Adipocyte (in vitro differentiated cells): ENCODE measurements at places on chromosomes 2 and 18.

- DNase-seq, result no peak
Measured at GRCh38 chr2:121804340-121804739, 48.9 kb downstream of the TSN start.

DNA sequence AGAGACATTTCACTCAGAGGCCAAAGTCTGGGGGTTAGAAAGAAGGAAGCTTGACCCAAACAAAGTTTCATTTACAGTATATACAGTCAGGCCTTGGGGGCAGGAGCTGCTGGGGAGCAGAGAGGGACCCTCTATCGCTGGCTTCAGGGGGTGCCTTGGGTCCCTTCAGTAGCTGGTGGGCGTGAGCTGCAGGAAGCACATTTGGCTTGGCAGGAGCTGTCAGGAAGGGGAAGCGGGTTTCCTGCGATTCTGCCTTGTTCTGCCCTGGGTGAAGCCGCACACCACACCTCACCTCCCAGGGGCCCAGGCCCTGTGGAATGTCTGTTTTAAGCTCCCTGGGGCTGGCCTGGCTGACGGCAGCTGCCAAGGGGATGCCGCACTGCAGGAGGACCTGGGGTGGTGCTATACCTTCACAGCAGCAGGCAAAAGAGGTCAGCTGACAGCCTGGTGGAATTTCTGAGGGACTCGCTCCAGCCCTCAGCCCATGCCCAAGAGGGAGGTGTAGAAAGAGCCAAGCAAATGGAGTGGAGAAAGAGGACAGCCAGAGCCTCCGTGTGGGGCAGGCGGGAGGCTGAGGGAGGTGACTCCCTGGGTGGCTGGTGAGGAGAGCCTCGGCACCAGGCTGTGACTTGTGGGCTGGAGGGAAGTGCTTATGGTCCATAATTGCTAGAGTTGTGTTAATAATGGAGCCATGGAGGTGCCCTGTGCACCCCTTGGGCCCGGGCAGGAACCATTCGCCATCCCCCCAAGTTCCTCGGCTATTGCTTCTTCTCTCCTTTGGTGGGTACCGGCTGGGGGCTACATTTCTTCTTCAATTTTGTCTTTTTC is 43.9 kb downstream of the PSD4 start:
- no peak for DNase-seq

DNA sequence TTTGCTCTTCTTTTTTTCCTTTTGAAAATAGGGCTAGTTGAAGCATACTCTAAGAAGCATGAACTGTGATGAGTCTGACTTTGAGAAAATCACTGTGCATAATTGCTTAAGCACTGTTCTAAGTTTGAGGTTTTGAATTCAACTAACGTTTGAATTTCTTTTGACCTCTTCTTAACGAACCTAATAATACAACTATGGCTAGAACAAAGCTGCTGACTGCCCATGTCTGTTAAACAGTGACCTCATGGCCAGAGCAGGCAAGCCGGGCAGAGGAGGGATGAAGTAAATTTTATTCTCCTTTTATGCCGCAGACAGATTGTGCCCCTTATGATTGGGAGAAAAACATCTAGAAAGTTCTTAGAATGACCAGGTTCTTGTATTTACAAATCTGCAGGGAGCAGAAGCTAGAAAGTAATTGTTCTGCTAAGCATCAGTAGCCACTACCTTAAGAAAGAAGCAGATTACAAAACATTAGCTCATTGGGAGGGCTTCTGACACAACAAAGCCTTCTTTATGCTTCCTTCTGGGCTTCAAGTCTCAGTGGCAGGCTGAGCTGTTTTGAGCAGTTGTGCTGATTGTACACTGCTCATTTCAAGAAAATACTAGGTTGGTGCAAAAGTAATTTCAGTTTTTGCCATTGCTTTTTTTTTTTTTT is 97.8 kb upstream of the RASGRP3 start:
- DNase-seq, result no peak

DNA sequence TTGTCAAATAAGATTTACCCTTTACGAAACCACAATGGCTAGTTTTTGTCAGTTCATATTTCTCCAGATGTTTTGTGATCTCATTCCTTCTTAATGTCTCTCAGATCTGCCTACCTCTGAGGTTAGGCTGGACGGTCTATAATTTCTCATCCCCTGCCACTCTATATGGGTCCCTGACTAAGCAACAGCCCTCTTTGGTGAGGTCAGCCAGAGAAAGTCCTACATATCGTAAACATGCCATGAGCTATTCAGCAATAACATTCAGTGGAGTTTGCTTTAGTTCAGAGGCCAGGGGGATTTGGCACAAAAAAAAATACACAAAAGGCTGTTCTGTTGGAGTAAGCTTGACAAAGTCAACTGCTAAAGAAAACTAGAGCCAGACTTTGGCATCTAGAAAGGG is 192.1 kb upstream of the NCKAP5 start:
- DNase-seq, result peak; percentile 25

- DNase-seq, result no peak
Measured at GRCh38 chr18:44409071-44409470, 271.6 kb upstream of the SETBP1 start.
